PC-3 (cell line): ENCODE measurements at places on chromosomes 6 and 20. TPM values are rescaled to one million over a fixed set of nuclear protein-coding genes. Genes with fewer than 3 reads are reported as not detected.

DNA sequence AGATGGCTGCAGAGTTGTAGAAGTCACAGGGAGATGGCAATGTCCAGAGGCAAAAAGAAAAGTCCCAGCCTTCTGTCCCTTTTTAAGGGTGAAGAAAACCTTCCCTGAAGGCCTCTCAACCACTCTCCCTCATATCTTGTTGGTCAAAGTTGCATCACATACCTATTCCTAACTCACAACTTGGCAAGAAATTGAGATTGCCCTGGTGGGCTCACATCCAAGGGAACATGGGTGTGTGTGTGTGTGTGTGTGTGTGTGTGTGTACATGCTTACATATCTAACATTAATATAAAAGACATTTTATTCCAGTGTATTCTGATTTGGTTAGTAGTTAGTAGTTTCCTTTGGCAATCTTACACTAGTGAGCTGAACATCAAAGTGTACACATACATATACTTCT lies 144.3 kb upstream of the SALL4 start:
- no peak for DNase-seq

Gene EDN1
- total RNA-seq, result 21.9 and 25.6 TPM in 2 replicates

GRCh38 chr6:13709689-13710551 lies 1.7 kb downstream of the RANBP9 start:
- peak; percentile 54 for DNase-seq

Gene PCSK2
- not detected in 2 replicates for total RNA-seq

Gene C6orf141
- 43.8 and 49.4 TPM in 2 replicates for total RNA-seq

DNA sequence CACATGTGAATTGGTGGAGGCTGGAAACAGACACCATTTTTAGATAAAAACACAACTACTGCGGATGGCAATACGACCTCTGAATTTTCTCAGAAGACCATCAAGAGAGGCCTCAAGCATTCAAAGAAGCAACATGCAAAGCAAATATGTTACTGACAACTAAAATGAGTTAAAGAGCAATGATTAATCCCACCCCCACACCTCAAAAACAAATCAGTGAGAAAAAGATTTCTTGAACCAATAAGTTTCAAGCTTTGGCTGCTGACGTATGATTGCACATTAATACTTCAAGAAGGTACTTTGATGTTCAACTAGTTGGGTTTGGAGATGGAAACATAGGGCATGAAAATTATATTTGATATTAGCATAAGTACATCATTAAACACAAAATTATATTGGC lies 982 bp downstream of the MMUT start:
- peak; percentile 14 for DNase-seq

Gene TRIM15
- not detected in 2 replicates for total RNA-seq

Gene SLC4A11
- 23.7 and 26.8 TPM in 2 replicates for total RNA-seq

Gene GJA10
- total RNA-seq, result not detected in 2 replicates

DNA sequence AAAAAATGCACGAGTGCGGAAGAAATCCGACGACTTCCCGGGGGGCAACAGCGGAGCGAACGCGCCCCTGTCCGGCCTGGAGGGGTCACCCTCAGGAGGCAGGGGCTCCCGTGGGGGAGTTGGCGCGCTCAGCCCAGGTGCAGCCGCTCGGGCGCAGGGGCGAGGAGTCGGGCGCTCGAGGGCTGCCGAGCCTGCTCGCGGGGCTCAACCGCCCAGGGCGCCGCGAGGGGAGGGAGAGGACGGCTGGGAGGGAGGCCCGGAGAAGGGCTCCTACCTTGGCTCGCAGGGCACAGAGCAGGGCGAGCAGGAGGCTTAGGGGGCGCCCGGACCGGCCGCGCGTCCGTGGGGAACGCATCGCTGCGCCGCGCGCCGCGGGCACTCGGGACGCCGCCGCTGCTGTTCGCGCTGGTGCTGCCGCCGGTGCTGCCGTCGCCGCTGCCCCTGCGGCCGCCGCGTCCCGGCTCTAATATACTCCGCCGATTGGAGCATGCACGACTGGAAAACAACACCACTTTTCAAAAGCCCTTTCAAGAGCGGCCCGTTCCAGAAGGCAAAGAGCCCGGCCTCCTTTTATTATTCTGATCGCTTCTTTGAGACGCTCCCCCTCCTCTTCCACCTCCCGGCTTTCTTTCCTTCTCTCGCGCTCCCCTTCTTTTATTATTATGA lies 490 bp downstream of the JAG1 start:
- no peak for DNase-seq

GRCh38 chr6:20167601-20168000 lies 44.7 kb downstream of the MBOAT1 start:
- DNase-seq, result no peak

GRCh38 chr6:88266126-88266525 lies 100.0 kb upstream of the CNR1 start:
- no peak for DNase-seq

- DNase-seq, result no peak
These were observed 1.1 kb downstream of the GLP1R start for GRCh38 chr6:39049575-39050283.

Gene ABHD16B
- total RNA-seq, result not detected in 2 replicates

- no peak for DNase-seq
These were observed 49.2 kb downstream of the SESN1 start for GRCh38 chr6:109045493-109045892.

Gene KCNB1
- total RNA-seq, result 0.04 and 0.35 TPM in 2 replicates

DNA sequence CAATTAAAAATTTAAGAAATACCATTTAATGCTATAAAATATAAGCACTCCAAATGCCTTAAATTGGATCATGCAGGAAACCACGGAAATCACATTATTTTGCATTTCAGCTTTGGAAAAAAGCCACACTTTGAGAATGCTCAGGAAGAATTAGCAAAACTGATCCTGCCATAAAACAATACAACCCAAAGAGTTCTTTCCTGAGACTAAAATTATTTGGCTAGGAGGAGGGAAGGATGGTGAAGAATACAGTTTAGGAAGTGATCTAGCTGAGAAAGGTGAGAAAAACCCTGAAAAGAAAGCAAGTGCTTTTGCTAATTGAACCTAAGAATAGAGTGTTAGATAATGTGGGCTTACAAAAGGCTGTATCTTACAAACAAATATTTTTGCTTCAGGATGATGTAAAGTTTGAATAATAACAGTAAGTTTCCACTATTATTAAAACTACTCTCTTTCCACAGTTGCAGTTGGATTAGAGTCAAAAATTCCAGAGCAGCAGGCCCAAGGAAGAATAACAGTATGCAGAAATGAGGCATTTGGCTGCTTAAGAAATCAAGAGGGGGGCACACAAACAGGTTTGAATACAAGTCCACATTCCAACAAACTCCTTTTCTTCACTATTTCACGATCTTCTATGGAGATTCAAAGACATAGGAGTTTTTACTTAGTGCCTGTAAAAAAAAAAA lies 565.4 kb downstream of the RFPL4B start:
- no peak for DNase-seq

DNA sequence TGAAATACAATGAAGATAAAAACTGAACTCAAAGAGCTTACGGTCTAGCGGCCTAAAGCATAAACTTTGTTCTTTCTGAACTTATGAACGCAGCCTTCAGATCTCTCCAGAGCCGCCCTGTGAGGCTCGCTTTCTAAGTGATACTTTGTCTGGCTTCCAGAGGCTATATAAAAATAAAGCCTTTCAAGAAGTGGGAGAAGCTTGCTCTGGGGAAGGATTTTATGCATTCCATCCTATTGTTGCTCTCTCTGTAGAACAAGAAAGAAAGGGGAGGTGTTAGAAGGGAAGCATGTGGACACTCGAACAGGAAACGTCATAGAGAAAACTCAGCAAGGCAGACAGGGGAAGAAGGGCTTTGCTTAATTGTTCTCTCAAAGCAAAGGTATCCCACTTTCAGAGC lies 77.0 kb downstream of the TBX18 start:
- DNase-seq, result no peak

GRCh38 chr6:16690608-16691142 lies 70.6 kb downstream of the ATXN1 start:
- DNase-seq, result peak; percentile 91

- DNase-seq, result no peak
These were observed 758 bp downstream of the SMIM28 start for GRCh38 chr6:138378463-138378862.

- DNase-seq, result no peak
These were observed 9.7 kb upstream of the DYNLRB1 start for GRCh38 chr20:34506480-34506879.

DNA sequence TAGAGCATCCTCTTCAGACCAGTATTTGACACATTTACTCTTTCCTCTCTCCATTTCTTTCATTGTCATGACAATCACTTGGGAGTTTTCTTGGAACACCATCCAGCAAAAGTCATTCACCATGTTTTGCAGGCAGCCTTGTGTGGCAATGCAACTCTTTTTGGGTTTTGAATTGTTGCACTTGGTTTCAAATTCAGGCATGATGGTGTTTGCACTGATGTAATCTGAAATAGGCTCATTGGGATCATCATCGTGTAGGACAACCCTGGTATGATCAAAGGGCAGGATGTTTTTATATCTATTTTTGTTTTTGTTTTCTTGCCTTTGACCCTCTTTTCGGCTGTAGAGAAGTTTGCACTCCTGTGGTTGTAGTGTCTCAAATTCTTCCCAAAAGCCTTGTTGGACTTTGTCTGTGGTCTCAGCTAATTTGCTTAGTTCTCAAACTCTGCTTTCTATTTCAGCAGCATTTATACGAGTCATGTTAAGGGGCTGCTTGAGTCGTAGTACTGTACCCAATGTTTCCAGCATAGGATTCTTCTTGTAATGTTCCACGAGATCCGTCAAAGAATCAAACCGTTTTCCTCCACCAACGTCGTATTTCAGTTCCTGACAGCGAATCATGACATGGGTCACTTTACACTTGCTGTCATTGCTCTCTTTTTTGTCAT lies 160.8 kb upstream of the TNFAIP3 start:
- DNase-seq, result no peak

GRCh38 chr20:47070176-47070575 lies 175.5 kb downstream of the EYA2 start:
- DNase-seq, result no peak

DNA sequence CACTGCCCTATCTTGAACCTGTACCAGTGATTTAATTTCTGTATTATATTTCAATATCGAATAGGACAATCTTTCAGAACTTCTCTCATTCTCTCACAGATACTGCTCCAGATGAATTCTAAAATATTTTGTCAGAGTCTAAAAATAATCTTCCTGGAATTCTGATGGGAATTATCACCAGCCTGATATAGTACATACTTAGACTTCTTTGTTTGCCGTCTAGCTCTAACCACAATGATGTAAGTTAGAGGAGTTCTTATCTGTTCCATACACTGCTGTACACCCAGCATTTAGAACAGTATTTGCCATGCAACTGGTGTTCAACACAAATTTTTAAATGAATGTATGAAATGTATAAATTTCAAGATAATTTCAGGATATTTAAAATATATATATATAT lies 1.3 kb upstream of the HUS1B start:
- DNase-seq, result no peak

- DNase-seq, result peak; percentile 2
These were observed 236.5 kb downstream of the CDKAL1 start for GRCh38 chr6:20770773-20771172.

GRCh38 chr6:166969390-166970002 lies 13.1 kb upstream of the RNASET2 start:
- DNase-seq, result no peak

Gene ALDH5A1
- 11.9 and 12.2 TPM in 2 replicates for total RNA-seq

DNA sequence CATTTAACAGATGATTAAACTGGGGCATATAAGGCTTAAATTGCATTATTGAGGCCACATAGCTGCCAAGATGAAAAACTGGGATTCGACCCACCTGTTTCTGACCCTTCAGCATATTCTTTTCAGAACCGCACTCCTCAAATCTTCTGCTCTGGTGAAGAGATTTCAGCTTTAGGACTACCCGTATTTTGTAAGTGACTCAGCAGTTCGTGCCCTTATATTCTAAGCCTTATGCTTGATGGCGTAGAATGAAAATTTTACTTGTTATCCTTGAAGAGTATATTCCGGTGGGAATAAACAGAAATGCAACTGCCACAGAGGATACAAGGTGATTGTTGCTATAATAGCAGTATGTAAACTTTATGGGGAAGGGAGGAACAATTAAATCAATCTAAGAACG lies 657.1 kb downstream of the DOK5 start:
- DNase-seq, result no peak

GRCh38 chr6:170553534-170554012 lies 466 bp upstream of the PSMB1 start:
- no peak for DNase-seq

- DNase-seq, result no peak
These were observed 251.8 kb upstream of the CITED2 start for GRCh38 chr6:139625998-139626975.

DNA sequence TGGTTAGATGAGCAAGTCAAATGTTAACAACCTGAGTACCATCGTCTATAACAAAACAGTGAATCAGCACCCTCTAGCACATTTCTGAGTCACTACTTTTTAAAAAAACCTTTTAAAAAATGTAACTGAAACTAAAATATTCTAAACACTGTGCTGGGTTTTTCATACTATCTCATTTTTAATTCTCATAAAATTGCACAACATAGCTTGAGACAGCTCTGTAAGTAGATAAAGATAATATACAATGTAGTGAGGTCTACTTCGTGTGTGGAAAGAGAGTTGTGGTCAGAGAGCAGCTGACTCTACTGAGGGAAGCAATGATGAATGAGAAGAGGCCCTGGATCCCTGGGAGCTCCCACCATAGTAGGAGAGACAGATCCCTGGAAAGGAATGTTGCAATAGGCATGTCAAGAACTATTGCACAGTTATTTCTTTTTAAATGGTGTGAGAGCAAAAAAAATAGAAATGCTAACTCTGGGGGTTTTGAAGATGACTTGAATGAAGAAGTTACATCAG lies 13.6 kb upstream of the CALHM6 start:
- peak; percentile 67 for DNase-seq

DNA sequence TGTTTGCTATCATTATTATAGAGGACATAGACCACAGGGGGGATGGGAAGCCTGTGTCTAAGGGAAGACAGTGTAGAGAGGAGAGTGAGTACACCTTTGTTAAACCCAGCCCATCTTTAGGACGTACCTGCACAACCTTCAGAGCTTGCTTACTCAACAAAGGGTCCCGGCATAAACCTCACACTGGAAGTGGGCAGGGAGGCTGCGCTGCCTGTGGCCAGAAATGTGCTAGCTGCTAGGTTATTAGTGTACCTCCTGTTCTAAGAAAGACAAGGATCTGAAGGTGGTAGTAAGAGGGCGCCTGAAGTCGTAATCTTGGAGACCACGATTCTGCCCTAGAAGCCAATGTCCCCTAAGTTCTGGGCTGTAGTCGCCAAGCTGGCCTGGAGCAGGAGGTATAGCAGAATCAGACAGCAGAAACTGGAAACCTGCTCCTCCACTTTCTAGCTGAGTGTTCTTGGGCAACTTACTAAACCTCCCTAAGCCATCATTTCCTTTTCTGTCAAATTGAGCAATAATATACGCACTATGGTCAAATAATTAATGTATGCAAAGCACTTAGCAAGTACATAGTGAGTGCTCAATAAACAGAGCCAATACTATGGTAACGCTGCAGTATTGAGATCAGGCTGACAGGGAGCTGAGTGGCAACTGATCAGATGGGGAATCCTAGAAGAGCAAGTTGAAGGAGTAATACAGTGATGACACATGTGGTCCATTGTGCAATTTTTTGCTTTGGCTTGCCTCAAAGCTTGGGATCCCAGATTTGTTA lies 16.8 kb upstream of the AKIRIN2 start:
- DNase-seq, result peak; percentile 51

DNA sequence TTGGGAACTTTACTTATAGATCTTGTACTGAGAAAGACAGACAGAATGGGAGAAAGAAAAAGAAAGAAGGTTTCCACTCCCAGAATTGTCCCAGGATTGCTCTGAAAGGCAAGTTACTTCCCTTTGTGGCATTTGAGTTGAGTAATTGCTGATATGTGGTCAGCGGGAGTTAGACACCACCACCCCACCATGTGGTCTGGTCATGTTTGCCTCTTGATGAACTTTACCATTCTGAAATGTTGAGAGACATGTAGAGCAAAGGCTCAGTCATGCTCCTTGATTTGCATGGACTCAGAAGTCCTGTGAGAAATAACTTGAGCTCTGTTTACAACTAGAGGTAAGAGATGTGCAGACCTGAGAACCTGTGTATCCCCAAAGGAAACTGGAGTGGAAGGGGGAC lies 17.1 kb downstream of the TCF21 start:
- DNase-seq, result no peak
